CD4-positive, alpha-beta T cell treated with Interleukin-6 for 4 hours (primary cell): ENCODE measurements at places on chromosomes 3 and 15.

- DNase-seq = no peak
Measured at GRCh38 chr3:5267252-5267651, 79.7 kb downstream of the EDEM1 start.

GRCh38 chr15:76953913-76954312 is 22.4 kb downstream of the RCN2 start:
- no peak for DNase-seq

DNA sequence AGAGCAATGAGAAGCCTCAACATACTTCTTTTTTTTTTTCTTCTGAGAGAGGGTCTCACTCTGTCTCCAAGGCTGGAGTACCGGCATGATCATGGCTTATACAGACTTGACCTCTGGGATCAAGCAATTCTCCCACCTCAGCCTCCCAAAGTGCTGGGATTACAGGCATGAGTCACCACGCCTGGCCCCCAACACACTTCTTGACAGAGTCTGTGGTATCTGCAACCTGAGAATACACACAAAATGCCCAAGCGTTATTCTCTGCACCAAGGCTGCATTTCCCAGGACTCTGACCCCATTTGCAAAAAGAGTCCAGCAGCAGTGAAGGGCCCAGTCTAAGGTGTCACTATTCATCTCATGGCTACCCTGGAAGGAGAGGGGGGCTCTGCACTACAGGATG is 42.7 kb upstream of the BLM start:
- no peak for DNase-seq

GRCh38 chr3:132381348-132381944 is 35.9 kb upstream of the DNAJC13 start:
- no peak for DNase-seq

DNA sequence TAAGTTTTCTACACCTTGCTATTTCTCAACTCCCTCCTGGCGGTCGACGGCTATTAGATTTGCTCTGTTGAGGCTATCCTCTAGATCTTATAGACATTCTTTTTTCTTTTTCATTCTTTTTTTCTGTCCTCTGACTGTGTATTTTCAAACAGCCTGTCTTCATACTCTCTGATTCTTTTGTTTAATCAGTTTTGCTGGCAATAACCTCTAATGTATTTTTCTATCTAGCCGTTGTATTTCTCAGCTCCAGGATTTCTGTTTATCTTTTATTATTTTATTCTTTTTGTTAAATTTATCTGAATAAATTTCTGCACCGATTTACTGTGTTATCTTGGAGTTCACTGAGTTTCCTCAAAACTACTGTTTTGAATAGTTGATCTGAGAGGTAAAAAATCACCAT is 31.5 kb downstream of the NLGN1 start:
- DNase-seq = no peak

- DNase-seq = no peak
Measured at GRCh38 chr3:40287248-40287647, 22.3 kb upstream of the EIF1B start.

GRCh38 chr3:161323926-161324621 is 47.2 kb downstream of the SPTSSB start:
- DNase-seq = no peak
